NCI-H1436 (cell line): ENCODE measurements at places on chromosomes 16 and 17.

GRCh38 chr17:46771561-46772474 lies 46.7 kb downstream of the WNT3 start:
- DNase-seq = peak; percentile 45

- no peak for DNase-seq
Observed at GRCh38 chr16:29684679-29685078, 5.7 kb downstream of the QPRT start.

- no peak for DNase-seq
Observed at GRCh38 chr17:45367216-45367615, 50.4 kb upstream of the MAP3K14 start.

- no peak for DNase-seq
Observed at GRCh38 chr16:67216612-67217490, 10.1 kb upstream of the TMEM208 start.

DNA sequence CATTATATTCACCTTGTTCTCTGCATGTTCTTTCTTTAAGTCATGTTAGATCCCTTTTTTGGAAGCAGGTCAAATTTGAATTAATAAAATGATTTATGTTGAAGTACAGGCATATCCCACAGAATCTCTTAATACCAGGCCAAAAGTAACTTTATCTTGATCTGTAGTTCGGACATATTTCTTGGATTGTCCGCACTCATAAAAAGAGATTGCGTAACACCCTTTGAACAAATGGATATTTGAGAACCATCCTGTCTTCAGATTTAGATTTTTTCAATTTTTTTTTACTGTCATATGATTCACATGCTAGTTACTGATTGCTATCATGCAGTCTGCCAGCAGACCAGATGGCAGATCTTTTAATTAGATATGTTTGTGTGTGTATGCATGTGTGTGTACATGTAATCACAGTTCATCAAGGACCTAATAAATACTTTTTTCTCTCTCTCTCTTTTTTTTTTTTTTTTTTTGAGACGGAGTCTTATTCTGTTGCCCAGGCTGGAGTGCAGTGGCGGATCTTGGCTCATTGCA lies 352.6 kb downstream of the WWOX start:
- no peak for DNase-seq

GRCh38 chr17:49046912-49047311 lies 49.7 kb downstream of the IGF2BP1 start:
- DNase-seq = no peak

DNA sequence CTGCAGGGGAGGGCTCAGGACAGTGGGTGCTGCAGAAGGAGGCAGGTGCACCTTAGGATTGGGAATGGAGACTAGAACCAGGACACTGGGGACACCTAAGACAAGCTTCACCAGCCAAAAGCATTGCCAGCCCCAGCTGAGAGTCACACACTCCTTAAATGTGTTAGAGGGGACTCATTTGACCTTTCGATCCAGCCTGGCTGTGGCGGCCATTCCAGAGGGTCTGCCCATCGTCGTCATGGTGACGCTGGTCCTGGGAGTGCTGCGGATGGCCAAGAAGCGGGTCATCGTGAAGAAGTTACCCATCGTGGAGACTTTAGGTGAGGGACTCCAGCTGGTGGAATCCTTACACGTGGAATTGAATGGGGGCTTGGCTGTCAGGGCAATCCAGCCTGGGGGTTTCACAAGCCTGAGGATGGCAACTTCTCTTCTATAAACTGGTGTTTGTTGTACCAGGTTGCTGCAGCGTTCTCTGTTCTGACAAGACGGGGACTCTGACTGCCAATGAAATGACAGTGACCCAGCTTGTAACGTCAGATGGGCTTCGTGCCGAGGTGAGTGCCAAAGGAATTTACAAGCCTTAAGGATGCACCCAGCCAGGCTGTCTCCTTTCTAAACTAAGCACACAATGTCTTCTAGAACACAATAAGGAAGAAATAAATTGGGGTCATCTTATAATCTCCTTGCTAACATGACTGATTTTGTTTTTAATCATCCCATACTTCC lies 65.3 kb downstream of the MEAK7 start:
- no peak for DNase-seq

- no peak for DNase-seq
Observed at GRCh38 chr16:22194707-22195444, 11.2 kb upstream of the EEF2K start.

DNA sequence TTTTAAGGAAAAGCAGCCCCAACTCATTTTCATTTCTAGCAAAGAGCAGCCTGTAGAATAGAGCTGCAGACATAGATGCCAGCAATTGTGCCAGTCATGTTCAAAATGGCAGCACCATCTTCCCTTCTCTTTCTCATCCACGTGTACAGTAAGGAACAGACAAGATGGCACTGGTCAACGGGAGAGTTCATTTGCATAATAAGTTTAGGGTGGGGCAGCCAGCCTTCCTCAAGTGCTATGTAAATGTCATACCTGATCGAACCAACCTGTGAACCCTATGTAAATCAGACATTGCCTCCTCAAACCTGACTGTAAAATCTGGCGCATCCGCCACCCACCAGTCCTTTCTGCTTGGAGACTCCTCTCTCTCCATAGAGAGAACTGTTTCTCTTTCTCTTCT lies 150.0 kb upstream of the CDH13 start:
- DNase-seq = no peak

GRCh38 chr17:76585649-76586593 lies at the start of gene ST6GALNAC2:
ST6GALNAC2 (minus strand) TSS chr17:76585860; CDS start chr17:76585808, 52 bp downstream.
- DNase-seq = peak; percentile 75

- peak; percentile 4 for DNase-seq
Observed at GRCh38 chr17:42642336-42642735, 16.7 kb upstream of the TUBG2 start.

DNA sequence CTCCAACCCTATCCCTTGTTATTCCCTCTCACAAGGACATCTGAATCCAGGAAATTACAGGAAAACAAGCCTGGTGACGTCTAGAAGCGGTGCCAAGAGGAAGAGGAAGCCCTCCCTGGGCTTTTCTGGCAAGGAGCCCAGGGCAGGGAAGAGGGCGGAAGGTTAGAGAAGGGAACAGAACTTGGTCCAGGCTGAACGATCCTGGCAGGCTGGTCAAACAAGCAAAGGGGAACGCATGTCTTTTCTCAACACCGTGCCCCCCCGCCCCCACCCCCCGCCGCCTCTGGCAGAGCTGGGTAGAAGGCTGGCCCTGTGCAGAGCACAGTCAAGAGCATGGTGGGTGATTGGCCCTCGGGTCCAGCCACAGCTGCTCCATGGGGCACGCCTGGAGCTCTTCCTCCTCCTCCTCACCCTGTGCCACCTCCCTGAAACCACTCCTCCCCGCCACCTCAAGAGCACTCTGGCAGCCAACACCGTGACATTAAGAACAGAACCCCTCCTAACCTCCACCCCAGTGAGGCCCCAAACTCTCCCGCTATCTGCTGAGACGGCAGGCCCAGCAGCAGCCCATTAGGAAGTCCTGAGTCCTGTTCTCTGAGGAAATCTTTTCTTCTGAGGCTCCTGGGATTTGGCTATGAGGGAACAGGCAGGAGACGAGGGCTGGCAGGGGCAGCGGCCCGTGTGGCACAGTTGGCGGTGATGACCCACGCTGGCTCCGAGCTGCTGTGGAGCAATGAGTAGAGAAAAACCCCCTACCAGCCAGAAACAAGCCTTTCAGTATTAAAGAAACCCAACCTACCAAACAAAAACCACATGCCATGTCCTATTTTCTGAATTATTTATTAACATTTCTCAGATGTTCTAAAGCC lies 7.3 kb downstream of the C16orf86 start:
- no peak for DNase-seq

DNA sequence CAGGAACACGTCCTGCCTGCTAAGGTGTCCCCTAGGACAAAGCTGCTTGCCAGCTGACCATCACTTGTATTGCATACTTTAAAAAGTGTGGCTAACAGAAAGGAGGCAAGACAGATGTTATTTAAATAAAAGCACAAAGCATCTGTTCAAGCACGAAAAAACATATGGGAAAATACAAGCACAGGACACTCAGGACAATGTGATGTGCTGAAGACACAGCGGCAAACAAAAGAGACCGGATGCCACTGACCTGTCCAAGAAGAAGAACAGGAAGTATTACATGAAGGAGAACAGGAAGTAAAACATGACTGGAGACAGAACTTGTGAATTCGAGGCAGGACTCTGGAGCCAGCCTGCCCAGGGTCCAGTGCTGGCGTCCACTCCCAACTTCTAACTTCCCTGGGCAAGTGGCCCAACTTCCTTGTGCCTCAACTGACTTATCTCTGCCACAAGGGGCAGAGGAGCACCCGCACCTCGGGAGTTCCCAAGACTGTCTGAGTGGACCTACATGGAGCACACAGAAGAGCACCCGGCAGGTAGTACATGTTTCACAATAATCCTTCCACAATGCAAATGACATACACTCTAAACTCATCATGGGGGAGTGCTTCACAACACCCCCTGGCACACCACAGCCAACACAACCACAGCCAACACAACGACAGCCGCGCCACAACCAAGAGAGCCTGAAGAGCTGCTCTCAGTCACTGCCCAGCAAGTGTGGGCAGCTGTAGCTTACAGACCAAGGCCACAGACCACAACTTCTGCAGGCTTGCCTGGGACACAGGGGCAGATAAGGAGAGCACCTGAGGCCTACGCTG lies 36.6 kb downstream of the ANKRD11 start:
- no peak for DNase-seq

GRCh38 chr16:65522412-65522811 lies 400.5 kb upstream of the CDH11 start:
- no peak for DNase-seq

DNA sequence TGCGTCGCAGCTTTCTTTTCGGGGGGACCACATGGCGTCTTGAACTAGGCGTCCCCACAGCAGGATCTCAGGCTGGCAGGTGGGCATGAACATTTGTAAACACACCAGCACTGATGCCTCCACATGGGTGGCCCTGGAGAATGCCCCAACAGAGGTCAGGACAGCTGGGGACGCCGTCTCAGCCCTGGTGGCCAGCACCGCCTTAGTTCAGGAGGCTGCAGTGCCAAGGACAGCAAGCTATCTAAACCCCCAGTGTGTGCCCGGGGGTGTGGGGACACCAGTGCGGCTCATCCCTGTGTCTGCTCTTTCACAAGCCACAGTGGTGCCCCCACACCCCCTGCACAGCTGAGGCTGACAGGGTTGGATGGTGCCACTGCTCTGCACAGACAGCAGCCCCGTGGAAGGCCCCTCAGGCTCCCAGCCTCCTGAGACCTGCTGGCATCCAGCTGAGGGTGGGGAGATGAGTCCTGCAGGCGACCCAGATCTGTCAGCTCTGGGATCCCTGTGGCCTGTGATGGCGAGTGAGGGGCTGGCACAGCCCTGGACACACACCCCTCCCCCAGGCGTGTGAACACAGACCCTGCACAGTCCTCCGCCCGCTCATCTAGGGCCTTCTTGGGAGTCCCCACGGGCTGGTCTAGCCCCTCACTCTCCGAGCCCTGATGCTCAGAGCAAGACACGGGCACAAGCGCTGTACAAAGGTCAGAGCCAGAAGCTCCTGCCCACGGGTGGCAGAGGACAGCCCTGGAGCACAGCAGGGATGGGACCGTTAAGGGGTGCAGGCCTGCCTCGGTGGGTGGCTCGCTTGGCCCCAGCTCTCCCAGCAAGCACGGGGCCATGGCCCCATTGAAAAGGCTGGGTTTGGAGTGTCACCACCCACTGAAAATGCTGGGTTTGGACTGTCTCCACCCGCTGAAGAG lies 10.7 kb downstream of the FSCN2 start:
- DNase-seq = no peak

DNA sequence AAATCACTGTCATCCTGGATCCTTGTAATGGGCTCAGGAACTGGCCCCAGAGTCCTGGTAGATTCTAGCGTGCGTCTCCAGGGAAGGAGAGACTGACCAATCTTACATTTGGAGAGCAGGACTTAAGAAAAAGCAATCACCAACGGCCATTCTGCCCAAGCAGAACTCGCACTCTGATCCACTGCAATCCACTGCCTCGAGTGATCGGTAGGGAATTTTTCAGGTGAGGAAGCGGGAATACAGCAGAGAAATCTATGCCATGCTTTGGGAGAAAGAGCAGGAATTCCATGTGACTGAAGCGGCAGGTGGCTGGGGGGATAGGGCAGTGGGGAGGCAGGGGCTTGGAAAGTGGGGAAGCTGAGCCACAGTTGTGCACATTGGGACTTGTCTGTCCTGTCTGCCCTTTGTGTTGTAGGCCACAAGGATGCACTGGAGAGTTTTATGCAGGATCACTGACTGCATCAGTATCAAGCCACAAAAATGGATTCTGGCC lies 143.9 kb upstream of the HS3ST2 start:
- no peak for DNase-seq

DNA sequence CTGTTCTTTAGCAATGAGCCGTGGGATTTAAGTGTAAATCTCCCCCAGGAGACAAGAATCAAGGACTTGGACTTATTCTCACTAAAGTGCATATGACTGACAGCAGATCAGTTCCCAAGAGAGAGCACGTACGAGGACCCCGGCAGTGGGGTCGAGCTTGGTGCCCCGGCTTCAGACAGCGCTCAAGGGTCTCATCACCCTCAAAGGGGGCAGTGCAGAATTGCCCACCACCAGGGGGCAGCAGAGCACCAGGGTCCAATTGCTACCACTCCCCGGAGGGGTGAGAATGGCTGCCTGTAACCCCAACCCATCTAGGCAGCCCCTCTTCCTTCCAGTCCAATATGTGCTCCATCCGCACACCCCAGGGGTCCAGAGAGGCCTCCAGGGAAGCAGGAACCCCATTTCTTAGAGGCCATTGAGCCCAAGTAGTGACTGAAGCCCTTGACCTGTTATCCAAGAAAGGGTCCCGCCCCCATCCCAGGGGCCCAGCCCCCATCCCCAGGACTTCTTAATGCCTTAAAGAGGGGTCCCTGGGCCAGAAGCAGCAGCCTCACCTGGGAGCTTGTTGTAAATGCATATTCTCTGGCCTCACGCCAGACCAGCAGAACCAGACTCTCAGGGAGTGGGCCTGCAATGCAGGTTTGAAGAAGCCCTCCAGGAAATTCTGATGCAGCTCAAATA lies 86.1 kb downstream of the ZDHHC7 start:
- peak; percentile 38 for DNase-seq

DNA sequence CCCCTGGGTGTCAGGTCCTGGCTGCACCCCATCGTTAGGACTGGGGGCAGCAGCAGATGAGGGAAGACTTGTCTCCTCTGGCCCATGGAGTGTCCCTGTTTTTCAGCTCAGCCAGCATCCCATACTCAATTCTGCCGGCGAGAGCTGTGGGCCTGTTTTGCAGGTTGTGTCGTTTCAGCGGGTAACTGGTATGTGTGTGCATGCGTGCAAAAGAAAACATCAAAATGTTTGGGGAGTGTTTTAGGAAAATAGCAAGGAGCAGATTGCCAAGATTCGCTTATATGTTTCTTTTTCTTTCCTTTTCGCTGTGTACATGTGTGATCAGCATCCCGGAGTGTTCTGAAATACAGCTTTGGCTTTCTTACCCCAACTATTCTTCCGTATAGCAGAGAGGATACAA lies 34.7 kb downstream of the MSI2 start:
- no peak for DNase-seq
